Stimulated activated CD8-positive, alpha-beta memory T cell treated with anti-CD3 and anti-CD28 coated beads, Interleukin-12 subunit alpha, Interleukin-12 subunit beta, amount 100 ng/mL, for 4 hours (primary cell): ENCODE measurements at places on chromosomes 11 and 22.

DNA sequence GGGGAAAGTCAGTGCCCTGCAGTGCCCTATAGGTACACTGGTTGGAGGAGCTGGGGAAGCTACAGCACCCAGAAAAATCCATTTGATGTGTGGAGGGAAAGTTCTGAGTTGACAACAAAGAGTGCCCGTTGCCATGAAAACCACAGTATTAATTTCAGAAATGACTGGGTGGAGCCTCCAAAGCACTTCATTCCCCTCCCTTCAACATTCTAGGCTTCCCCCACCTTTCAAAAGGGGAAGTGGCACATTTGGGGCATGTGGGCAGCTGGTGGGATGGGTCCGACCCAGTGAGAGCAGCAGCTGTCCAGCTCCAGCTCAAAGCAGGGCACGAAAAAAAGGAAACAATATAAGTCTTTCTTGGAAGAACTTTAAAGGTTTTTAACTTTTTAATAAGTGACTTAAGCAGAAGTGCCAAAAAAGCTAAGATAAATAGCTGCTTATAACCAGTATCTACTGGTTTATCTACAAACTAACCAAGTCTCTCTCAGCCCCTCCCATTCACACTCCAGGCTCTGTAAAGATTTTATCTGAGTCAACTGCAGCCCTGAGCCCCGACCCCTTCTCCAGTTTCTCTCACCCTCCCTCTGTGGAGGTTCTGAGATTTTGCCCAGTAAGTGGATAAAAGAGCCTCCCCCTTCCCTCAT lies 9.0 kb upstream of the AHNAK start:
- DNase-seq, result no peak

DNA sequence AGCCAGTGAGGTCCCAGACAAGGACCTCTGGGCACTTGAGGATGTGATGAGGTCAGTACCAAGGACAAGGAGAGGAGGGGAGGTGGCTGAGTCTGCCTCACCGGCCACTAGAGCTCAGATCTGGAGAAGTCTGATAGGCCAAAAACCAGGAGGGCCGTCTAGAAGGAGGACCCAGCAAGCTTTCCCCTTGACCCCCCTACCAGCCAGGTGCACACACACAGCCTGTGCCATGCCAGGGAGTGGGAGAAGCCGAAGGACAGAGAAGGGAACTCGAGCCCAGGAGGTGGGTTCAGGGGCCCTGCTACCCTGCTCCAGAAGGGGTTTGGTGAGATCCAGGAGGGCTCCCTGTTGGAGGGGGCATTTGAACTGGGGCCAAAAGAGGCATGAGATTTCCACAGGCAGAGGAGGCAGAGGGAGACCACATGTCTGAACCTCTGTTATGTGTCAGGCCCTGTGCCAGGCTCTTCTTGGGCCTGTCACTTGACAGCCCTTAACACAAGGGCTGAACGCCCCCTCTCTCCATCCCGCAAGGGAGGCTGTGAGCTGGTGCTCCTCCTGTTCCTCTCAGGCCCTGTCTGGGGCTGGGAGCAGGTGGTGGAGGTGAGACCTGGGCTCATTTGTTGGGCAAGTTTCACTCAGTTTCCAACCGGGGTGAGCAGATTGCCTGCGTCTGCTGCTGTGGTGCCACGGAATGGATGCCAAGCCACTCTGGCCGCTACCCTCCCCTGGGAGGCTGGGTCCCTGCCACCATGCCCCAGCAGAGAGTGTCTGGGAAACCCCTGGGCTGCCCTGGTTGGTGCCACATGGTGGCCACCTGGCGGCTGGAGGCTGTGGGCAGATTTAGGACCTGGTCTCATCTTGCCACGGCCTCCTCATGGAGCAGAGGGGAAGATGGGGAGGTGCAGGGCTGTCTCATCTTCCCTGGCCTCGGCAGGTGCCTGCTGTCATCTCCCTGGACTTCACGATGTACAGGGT lies 65.2 kb downstream of the MPPED1 start:
- DNase-seq, result no peak

DNA sequence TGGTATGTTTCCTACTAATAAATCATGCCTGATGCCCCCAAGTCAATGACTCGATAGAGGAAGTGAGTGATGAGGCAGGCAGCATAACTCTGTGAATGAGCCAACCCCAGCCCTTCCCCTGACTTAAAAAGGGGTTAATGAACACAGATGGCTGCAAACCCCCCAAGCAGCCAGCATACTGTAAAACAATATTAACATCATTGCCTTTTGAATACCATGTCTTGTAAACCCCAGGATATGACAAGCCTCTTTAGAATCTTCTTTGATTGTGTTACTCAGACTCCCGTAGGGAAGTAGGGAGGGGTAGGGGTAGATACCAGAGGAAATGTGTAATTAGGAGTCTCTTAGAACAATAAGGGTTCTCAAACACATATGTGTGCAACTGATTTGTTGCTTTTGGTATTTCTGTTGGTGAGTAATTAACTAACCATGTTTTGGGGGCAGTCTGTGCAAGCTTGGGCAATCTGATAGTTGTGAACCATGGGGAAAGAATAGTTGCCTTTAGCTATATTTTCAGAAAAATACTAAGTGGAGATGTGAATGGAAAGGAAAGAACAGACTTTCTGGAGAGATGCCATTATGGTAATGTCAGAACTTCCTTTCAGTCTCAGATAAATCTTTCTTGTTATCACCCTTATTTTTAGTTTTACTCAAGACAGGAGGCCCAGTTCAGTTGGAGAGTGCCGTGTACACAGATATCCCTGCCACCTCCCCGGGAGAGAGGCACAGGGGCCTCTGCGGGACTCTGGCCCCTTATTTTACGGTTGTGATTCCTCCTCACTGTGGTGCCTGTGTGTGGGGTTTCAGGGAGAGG lies 701.8 kb downstream of the NTM start:
- DNase-seq, result no peak

DNA sequence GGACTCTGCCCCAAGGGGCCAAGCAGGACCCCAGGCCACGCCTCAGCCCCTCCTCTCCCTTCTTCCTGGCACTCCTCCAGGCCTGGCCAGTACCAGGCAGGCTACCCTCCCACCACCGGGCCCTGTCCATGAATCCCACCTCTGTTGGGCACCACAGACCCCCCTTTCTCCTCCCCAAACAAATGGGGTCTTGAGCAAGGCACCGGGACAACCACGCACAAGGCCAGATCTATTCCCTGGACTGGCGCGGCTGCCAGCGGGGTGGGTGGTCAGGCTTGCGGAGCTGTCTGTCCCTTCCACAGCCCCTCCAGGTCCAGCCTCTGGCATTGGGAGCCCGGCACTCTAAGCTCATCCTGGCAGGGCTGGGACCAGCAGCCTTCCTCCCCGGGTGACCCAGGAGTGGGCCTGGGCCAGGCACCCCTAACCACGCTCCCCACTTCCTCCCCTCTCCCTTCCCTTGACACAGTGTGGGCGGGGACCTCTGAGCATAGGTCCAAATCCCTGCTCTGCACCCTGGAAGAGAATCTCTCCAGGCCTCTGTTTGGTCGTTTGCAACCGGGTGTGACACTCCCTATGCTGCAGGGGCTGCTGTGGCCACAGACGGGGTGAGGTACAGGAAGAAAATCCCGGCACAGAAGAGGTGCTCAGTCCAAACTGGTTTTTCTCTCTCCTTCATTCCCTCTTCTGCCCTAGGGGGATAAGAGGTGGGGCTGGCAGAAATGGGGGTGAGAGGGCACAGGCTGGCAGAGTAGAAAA lies 14.6 kb downstream of the ELFN2 start:
- no peak for DNase-seq

- DNase-seq, result no peak
These were observed 257.0 kb downstream of the GUCY1A2 start for GRCh38 chr11:106761240-106761639.

DNA sequence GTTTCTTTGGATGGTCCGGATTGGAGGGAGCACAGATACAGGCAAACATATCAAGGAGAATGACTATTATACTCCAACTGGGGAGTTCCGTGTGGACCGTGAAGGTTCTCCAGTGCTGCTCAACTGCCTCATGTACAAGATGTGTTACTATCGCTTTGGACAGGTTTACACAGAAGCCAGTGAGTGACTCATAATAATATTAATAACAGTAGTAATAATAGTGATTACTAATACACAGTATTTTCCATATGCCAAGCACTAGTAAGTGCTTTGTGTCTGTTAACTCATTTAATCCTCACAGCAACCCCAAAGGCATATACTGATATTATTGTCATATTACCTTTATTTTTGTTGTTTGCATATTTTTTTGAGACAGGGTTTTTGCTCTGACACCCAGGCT lies 6.6 kb upstream of the CHEK1 start:
- no peak for DNase-seq

DNA sequence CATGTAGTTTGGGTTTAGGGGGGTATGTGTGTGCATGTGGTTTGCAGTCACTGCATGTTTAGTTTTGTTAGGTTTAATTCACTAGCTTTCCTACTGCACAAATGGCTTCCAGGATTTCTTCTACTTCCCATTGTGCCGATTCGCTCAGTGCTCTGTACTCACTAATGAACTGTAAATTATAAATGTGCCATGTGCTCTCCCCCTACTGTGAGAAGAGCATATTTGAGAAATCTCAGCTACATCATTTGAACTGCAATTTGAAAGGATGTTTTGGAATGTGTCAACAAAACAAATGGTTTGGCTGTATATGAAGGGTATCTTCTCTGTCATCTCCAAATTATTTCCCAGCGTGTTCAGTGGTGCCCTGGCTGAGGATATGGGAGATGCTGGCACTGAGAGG lies 28.1 kb downstream of the CYB5R2 start:
- no peak for DNase-seq

DNA sequence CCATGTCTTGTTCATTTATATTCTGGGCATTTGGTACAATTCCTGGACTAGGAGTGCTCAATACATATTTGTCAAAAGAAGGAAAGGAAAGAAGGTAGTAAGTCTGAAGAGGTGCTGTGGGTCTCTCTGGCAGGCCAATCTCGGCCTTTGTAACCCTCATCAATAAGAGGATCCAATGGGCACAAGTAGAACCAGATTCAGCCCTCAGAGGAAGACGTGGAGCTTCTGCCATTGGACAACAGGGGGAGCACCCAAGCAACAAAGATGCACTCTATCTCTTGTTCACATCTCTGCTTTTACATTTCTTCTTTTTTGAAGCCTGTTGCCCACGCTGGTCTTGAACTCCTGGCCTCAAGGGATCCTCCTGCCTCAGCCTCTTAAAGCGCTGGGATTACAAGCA lies 2.2 kb upstream of the VPS11 start:
- DNase-seq, result no peak

GRCh38 chr11:57368106-57368844 lies 12.7 kb downstream of the PRG3 start:
- no peak for DNase-seq

DNA sequence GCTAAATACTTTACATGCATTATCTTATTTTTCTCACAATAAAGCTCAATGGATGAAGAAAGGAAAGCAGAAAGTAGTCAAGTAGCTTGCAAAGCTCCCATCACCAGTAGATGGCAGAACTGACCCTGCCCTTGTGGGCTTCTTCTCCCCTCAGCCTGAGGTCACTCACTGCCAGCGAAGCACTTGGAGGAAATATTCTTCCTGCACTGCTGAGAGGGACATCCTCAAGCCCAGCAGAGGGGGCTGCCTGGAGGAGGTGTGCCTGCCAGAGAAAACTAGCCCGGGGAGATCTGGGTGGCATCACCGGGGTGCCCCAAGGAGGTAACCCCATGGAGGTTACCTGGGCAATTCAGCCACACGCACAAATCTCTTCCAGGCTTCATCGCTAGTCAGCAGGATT lies 6.6 kb downstream of the APOL4 start:
- no peak for DNase-seq
